ENCODE measurements at places on chromosomes 3 and 15.

DNA sequence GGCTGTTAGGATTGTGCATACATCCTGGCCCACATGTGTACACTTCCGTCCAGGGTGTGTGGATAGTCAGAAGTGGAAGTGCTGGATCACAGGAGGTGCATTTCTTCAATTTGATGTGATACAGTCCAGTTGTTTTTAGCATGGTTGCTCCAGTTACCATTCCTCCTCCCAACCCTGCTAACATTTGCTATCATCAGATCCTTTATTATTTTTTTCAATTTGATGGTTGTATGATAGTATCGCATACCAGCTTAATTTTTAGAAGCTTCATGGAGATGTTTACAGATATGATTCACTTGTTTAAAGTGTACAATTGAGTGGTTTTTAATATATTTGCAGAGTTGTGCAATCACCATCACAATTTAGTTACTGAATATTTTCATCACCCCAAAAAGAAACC lies 202.7 kb downstream of the ITPR1 start:
- no peak for DNase-seq

DNA sequence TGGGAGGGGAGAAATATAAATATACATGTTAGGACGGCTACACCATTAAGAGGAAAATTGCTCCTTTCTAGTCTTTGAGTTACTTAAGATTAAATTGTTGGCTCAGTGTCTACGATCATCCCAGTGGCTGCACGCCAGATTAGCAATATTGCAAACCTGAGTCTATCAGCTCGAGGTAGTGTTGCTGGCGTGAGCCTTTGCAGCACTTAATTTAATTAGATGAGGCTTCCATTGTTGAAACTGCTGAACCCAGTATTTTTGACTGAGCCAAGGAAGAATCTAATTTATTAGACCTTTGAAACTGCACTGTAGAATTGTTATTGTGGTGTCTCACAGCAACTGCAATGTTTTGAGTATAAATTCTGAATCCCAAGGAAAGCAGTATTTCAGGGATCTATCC lies 782.4 kb upstream of the ROBO1 start:
- no peak for DNase-seq

GRCh38 chr15:62850318-62850717 lies 192.2 kb upstream of the TPM1 start:
- DNase-seq = no peak

DNA sequence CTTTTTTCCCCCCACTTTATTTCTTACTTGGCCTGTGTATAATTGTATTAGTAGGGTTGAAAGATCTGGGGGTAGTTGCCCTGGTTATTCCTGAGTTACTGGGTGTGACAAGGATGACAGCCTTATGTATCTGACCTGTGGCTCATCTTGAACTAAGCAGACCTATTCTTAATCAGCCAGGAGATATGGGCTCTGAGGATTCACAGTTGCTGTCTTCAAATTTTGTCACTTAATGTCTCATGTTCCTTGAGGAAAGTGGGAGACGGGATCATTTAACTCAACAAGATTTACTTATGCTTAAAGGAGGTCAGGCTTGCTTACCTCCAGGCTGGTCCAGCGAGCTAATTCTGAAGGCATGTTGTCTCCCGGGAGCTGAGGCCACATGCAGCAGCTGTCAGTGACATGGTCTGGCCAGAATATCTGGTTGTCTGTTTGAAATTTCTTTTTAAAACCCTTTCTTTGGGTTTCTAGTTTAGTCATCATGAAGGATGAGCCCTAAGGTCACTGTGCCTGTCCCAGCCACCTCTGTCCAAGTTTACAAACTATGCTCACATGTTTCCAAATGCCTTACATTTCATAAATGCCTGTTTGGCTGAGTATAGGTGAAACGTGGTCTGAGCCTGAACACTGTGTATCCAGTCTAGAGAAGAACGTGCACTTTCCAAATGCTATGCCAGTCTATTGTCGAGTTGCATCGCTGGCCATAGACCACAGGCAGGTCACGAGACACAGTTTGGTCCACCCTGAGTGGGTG lies 26.8 kb downstream of the LRTM1 start:
- no peak for DNase-seq

DNA sequence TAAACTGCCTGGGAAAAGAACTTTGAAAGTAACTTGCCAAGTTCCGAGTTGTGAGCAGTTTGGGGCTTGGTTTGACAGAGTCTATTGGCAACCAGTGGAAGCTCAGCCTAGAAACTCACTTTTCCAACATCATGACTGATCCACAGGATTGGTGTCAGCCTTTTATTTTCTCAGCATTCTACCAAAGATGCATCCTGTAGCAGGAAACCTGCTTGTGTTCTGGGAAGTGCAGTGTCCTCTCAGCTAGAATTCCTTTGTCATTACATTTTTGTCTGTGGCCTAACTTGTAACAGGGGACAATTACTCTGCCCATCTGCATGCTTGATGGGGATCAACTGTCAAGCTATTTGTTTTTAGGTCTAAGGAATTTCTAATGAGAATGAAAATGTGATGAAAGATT lies 116.7 kb upstream of the LMOD3 start:
- DNase-seq = no peak

GRCh38 chr3:196947136-196947859 lies 5.0 kb upstream of the NCBP2 start:
- no peak for DNase-seq

DNA sequence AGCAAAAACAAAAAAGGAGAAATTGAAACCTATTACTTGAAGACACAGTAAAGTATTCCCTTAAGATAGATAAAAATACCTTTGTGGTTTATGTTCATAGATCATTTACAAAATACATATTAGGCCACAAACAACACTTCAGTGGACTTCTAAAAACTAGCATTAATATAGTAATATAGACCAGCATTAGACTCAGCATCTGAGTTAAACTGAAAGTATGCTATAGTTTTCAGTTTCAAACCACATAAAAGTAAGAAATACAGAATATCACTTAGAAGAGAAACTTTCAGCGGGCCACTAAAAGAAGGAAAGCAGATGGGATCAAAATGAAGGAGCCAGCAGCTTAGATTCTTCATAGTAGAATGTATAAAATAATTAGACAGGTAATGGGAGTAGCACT lies 86.6 kb downstream of the MSL2 start:
- DNase-seq = no peak

- DNase-seq = no peak
These were observed 13.4 kb upstream of the KLF15 start for GRCh38 chr3:126370606-126371005.

DNA sequence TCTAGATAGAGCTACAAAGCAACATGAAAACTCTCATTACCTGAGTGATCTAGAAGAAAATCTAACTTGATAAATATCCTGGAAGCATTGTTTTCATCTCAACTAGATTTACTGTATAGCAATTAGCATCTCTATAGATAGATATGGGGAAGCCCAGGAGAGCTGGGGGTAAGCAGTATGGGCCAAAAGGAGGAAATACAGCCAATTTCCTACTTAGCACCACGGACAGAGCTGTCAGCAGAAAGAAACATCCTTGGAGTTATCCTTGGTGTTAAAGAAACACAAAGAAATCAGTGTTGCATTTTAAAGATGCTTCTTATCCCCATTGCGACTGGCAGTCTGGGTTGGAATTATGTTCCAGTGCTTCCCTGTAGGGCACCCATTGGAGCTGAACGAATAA lies 126.2 kb downstream of the TIGIT start:
- no peak for DNase-seq

DNA sequence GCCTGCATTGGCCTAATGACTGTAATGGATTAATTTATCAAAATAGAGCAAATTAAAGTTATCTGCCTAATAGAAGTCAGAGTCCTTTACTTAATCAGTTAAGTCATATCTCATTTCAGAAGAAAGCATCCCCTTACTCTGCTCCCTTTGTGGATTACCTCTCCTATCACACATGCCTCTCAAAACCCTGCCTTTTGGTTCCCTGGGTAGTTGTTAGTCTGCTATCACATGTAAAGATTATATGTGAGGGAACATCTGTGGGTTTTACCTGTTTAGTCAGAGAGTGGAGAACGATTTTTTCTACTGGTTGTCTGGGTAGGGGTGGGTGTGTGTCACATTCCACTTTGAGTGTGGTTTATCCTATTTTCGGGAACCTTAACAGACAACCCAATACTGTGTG lies 16.4 kb downstream of the UBE2E2 start:
- DNase-seq = no peak

DNA sequence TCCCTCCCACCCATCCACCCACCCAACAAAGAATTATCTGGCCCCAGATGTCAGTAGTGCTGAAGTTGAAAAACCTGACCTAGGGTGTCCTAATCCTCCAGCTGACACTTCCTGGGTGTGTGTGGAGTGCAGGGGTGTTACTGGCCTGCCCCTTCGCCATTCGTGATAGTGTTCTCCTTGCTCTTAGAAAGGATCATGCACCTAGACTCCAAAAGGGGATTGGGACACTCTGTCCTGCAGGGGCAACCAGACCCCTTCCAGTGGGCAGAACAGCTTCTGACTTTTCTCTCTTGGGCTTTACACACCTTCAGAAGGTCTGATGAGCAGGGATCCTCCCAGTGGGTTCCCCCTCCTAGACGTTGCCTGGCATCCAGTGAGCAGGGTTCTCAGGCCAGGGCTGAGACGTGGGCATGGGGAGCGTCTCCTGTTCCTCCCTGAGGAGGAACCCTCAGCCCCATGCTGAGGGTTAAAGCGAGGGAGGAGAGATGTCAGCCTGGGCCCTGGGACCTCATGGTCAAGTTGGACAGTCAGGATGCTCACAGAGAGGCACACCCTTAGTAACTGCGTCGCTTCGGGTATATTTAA lies 75.0 kb downstream of the AAGAB start:
- DNase-seq = no peak

- no peak for DNase-seq
These were observed 28.1 kb downstream of the MCF2L2 start for GRCh38 chr3:183400352-183400751.

DNA sequence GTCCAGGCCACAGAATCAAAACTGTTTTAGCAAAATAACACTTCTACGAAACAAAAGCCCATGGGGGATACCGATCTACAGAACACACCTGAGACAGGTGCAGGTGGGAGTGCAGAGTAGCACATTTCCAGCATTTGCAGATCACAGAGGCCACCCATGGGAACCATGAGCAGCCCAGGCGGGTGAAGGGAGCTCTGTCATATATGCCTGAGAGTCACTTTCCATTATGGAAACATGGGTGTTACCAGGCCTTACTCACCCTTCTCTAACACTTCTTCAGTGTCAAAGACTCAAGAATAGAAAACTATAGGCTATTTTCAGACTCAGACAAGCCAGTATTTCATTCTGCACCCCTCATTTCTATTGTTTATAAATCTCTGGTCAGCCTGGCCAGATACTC lies 3.5 kb downstream of the PLA1A start:
- no peak for DNase-seq

DNA sequence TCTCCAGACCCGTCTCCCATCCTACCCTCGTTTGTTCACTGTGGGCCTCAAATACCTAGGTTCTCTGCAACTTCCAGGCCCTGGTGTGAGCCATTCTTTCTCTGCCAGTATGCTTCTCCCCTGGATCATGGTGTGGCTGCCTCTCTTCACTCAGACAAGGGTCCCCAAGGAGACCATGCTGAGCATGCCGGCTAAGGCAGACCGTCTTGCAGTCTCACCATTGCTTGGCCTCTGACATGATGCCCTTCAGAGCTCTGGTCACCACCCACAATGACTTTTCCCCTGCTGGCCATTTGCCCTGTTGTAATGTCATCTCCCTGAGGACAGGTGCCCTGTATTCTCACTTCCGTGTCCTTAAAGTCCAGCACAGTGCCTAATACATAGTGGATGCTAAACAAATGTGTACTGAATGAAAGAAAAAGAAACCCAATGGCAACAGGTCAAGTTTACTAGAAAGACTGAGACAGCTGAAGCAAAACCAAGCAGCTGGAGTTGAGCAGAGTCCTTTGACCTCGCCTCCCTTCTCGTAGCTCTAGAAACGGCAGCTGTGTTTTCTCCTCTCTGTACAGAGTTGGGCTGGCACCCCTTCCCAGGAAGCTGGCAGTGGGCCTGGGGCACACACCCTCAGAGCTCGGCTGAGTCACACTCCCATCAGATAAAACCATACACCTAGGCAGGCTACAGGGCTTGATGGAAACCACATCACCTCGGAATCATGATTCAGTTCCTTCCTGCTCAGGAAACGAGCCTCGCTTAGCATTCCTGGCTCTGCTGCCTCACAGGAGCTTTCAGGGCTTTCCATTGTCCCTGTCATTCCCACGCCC lies 8.6 kb downstream of the TLR9 start:
- no peak for DNase-seq

DNA sequence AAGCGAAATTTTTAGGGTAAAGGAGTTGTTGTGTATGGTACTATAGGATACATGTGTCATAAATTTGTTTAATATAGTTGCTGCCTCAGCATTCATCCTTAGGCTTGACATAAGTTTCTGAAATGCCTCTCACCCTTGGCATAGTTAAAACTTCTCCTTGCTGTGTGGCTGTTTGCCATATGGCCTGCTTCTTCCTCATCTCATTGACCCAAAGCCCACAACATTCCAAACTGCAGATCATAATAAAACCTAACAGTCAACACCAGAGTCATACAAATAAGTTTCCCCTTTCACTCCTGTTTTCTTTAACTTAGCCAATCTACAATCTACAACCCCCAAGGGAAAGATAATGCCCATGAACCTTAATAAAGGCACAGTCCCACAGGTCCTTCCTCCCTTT lies 136.6 kb downstream of the TMCC1 start:
- DNase-seq = no peak

GRCh38 chr15:49331951-49332350 lies 91.1 kb upstream of the FGF7 start:
- no peak for DNase-seq

- no peak for DNase-seq
These were observed 20.9 kb downstream of the OCA2 start for GRCh38 chr15:28078191-28078719.

DNA sequence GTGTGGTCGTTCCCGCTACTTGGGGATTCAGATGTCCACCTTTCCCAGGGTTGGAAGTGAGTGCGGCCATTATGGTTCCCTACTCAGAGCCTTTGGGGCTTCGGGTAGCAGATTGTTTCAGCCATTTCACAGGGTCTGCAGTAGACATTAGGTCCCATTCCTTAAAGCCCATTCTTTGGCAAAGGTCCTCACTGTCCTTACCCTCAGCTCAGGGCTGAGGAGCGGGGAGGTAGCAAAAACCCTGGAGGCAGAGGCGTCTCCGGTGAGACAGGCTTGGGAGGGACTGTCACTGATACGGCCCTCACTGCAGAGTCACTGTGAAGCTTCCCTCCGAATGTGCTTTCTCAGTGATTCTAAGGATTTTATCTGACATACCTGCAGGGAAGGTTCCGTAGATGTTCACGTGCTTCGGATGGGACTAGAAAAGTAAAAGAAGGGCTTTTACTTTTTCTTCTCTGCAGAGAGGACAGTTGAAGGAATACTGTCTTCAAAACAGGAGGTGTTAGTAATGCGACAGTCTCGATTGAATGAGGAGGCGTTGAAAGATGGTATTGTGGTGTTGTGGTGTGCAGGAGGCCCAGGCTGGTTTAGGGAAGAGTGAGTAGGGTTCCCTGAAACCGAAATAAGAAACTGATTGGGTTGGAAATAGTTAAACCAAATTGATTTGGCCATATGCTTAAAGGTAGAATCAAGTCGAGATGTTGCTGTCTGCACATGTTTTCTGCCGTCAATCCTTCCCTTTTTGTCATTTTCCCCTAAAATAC lies 630 bp downstream of the ATP6V1A start:
- peak; percentile 71 for DNase-seq
